Lung (tissue), 17 donors: ENCODE measurements at places on chromosomes 3 and 15. TPM values are rescaled to one million over a fixed set of nuclear protein-coding genes. Genes with fewer than 3 reads are reported as not detected.

GRCh38 chr15:29857221-29857789 lies 35.0 kb upstream of the TJP1 start:
- no peak overlapping the region for H3K4me3 ChIP-seq
- H3K4me1 ChIP-seq = no peaks in the 10 kb centered on the region
- H3K36me3 ChIP-seq = no peaks in the 10 kb centered on the region
- DNase-seq = no peak
- no peak overlapping the region for H3K27ac ChIP-seq
- no peaks in the 10 kb centered on the region for H3K27me3 ChIP-seq

DNA sequence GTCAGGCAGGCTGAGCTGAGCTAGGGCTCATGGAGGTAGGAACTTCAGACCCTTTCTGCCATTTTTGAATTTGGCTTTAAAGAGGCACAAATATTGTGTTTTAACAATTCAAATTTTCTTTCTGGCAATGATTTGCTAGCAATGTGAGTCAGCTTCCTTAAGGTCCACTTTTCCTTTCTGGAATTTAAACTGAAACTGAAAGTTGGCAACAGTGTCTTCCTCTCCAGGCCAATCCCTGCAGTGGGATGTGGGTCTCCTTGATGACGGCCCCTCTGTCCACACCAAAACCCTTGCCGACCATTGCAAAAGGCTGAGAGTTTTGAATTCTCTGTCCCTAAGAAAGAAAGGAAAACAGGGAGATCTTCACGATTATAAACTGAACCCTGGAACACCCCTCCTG lies 27.1 kb downstream of the RPSA start:
- no peaks in the 10 kb centered on the region for H3K27me3 ChIP-seq
- H3K27ac ChIP-seq = no peak overlapping the region
- H3K36me3 ChIP-seq = no peaks in the 10 kb centered on the region
- no peak for DNase-seq
- H3K4me3 ChIP-seq = no peak overlapping the region

GRCh38 chr3:193605876-193606275 lies 12.9 kb downstream of the OPA1 start:
- H3K36me3 ChIP-seq = peaks cover 1% of the 10 kb centered on the region
- peak; percentile 26 for DNase-seq
- peaks cover 3% of the 10 kb centered on the region for H3K27me3 ChIP-seq
- no peak overlapping the region for H3K4me3 ChIP-seq
- H3K4me1 ChIP-seq = no peaks in the 10 kb centered on the region
- no peak overlapping the region for H3K27ac ChIP-seq

DNA sequence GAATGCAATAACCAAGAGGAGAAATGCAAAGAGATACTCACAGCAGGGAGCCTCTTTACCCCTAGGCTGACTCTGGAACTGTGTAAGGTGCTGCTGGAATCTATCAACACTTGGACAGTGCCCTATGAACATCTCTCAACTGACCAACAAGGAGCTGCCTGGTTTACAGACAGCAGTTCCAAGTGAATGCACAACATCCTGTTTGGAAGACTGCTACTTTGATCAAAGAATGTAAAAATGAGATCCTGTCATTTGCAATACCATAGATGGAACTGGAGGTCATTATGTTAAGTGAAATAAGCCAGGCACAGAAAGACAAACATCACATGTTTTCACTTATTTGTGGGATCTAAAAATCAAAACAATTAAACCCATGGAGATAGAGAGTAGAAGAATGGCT lies 136.3 kb downstream of the IMPG2 start:
- no peaks in the 10 kb centered on the region for H3K4me1 ChIP-seq
- no peaks in the 10 kb centered on the region for H3K36me3 ChIP-seq
- DNase-seq = no peak
- no peaks in the 10 kb centered on the region for H3K27me3 ChIP-seq

- no peak overlapping the region for H3K4me3 ChIP-seq
- DNase-seq = no peak
- peaks cover 5% of the 10 kb centered on the region for H3K4me1 ChIP-seq
- H3K36me3 ChIP-seq = peaks cover 4% of the 10 kb centered on the region
These were observed 455.4 kb downstream of the RAP2B start for GRCh38 chr3:153617463-153617862.

DNA sequence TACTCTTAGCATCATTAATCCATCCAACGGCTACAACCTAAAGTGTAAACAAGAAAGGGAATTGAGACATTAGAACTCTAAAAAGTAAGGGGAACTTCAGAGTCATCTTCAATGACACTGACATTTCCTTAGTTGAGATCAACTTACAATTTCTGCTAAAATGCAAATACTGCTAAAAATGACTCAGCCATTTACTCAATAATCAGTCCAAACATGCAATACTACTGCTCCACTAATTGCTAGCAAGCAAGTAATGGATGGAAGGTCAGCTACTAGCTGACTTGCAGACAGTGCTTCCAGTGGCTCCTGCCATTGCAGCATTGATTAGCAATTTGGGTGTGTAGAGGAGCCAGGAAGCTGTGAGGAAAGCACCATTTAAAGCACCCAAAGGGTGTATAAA lies 28.4 kb downstream of the CD200R1L start:
- no peaks in the 10 kb centered on the region for H3K36me3 ChIP-seq
- H3K4me3 ChIP-seq = no peak overlapping the region
- H3K4me1 ChIP-seq = peaks cover 5% of the 10 kb centered on the region
- no peak for DNase-seq
- no peaks in the 10 kb centered on the region for H3K27me3 ChIP-seq
- H3K27ac ChIP-seq = no peak overlapping the region

Gene COL6A5
- total RNA-seq = 7.4 TPM

Gene SH2D7
- total RNA-seq = not detected

DNA sequence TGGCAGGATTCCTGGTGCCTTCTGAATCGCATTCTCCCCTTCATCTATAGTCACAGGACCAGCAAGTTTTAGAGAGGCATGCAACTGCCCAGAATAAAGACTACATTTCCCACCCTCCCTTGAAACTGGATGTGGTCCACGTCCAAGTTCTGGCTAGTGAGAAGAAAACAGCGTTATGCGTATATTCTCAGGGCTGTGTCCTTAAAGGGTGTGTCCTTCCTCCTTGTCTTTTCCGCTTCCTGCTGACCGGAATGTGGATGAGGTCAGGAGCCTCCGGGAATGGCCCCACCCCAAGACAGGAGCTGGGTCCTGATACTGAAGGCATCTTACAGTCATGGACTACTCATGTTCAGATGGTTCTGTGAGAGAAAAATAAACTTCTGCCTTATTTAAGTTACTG lies 20.2 kb downstream of the CHST2 start:
- no peaks in the 10 kb centered on the region for H3K27me3 ChIP-seq
- no peaks in the 10 kb centered on the region for H3K4me1 ChIP-seq
- no peak overlapping the region for H3K4me3 ChIP-seq

Gene CKMT1A
- 0.46 TPM for total RNA-seq

DNA sequence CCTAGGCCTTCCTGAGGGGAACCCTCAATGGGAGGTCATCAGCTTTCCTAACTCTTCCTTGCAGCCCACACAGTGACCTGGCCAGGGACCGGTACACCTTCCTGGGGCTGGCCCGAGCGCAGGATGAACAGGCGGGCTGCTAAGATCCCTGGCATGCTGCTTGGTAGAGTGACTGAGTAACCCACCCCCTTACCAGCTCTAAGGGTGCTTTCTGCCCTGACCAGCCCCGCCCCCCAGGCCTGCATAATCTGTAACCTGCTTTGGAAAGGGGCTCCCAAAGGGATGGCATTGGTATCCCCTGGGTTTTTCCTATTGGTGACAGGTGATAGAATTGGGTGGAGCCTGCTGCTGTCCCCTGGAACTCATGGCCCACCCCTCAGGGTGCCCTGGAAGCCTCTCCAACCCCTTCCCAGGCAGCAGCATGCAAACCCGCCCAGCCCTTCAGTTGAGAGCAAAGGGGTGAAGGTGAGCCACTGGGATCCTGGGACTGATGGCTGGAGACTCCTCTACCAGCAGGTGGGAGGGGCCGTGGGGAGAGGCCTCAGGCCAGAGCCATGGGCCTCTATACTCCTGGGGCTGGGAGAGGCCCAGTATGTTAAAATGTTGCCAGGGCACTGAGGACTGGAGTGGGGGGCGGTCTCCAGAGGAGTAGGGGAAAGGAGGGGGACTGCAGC lies 11.1 kb upstream of the KIF7 start:
- no peaks in the 10 kb centered on the region for H3K36me3 ChIP-seq
- H3K27ac ChIP-seq = peak overlapping the region; percentile 68
- DNase-seq = no peak
- H3K4me3 ChIP-seq = no peak overlapping the region
- no peaks in the 10 kb centered on the region for H3K27me3 ChIP-seq
- H3K4me1 ChIP-seq = no peaks in the 10 kb centered on the region

DNA sequence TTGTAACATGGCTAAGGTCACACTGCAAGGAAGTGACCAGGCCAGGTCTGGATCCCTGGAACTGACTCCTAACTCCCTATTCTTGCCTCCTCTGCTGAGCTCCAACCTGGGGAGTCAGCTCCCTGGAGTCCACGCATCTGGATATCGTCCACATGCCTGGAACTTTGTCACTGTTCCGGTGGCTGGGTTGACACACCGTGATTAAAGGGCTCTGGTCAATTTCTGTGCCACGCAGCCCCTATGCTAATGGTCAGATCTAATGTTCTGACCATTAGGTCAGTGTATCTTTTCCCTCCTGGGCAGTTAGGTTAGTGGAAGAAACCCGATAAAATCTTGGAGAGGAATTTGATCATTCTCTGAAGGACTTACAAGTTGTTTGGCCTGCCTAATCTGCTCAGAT lies 1.6 kb upstream of the TPM1 start:
- H3K4me1 ChIP-seq = peaks cover 11% of the 10 kb centered on the region
- peak overlapping the region; percentile 99 for H3K27ac ChIP-seq
- no peak for DNase-seq

DNA sequence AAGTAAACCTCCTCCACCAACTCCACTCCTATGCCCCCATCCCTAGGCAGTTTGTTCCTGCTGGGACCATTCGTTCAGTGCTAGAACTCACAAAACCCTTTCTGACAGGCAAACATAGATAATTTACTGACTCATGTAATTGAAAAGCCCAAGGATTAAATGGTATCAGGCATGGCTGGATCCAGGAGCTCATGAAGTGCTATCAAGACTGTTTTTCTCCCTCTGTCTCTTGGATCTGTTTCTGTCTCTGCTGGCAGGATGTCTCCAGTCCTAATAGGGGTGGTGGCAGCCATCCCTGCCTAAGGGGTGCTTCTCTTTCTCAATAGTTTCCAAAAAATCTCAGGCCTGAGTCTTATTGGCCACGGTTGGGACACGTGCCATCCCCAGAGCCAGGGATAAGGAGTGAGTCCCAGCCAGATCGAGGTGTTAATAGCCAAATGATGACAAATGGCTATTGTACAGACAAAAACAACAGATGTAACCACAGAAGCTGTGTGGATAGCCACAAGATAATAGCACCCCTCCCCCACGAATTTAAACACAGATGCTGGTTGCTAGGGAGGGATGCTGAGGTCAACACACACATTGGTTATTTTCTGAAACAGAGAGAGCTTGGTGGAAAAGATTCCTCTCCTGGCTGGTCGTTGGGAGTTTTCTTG lies 168.6 kb downstream of the SHQ1 start:
- H3K4me1 ChIP-seq = no peaks in the 10 kb centered on the region
- no peak overlapping the region for H3K27ac ChIP-seq
- H3K36me3 ChIP-seq = no peaks in the 10 kb centered on the region

GRCh38 chr3:187706971-187707370 lies 4.6 kb upstream of the RTP2 start:
- DNase-seq = peak; percentile 18
- H3K27ac ChIP-seq = no peak overlapping the region
- H3K4me3 ChIP-seq = no peak overlapping the region
- no peaks in the 10 kb centered on the region for H3K27me3 ChIP-seq
- H3K36me3 ChIP-seq = no peaks in the 10 kb centered on the region

Gene PIERCE2
- total RNA-seq = 5.7 TPM

GRCh38 chr15:64634576-64635498 lies 140.6 kb downstream of the RBPMS2 start:
- H3K27me3 ChIP-seq = no peaks in the 10 kb centered on the region
- H3K27ac ChIP-seq = peak overlapping the region; percentile 52
- no peaks in the 10 kb centered on the region for H3K36me3 ChIP-seq
- H3K4me3 ChIP-seq = no peak overlapping the region

GRCh38 chr15:60809375-60809774 lies 330.4 kb upstream of the ICE2 start:
- H3K36me3 ChIP-seq = no peaks in the 10 kb centered on the region
- no peak overlapping the region for H3K27ac ChIP-seq
- no peaks in the 10 kb centered on the region for H3K27me3 ChIP-seq
- DNase-seq = no peak
- H3K4me1 ChIP-seq = no peaks in the 10 kb centered on the region

DNA sequence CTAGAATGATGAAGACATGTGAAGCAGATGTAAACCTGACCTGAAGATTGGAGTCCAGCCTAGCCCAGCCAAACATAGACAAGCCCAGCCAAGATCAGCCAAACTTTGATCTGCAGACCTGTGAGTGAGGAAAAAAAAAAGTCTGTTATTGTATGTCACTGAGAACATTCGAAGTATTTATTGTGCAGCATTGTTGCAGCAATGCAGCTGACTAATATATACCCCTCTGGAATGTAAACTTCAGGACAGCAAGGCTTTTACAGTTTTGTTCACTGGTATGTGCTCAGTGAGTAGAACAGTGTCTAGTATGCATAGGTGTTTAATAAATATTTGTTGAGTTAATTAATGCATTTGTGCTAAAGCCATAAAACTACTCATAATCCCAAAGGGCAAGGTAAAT lies 23.4 kb downstream of the TMEM202 start:
- no peak overlapping the region for H3K27ac ChIP-seq
- H3K4me3 ChIP-seq = no peak overlapping the region
- H3K36me3 ChIP-seq = no peaks in the 10 kb centered on the region
- no peaks in the 10 kb centered on the region for H3K27me3 ChIP-seq
- no peaks in the 10 kb centered on the region for H3K4me1 ChIP-seq
- no peak for DNase-seq

GRCh38 chr3:107599772-107600145 lies 77.0 kb downstream of the BBX start:
- H3K27ac ChIP-seq = peak overlapping the region; percentile 77
- no peaks in the 10 kb centered on the region for H3K36me3 ChIP-seq
- DNase-seq = no peak

Gene ISLR
- 30.4 TPM for total RNA-seq

DNA sequence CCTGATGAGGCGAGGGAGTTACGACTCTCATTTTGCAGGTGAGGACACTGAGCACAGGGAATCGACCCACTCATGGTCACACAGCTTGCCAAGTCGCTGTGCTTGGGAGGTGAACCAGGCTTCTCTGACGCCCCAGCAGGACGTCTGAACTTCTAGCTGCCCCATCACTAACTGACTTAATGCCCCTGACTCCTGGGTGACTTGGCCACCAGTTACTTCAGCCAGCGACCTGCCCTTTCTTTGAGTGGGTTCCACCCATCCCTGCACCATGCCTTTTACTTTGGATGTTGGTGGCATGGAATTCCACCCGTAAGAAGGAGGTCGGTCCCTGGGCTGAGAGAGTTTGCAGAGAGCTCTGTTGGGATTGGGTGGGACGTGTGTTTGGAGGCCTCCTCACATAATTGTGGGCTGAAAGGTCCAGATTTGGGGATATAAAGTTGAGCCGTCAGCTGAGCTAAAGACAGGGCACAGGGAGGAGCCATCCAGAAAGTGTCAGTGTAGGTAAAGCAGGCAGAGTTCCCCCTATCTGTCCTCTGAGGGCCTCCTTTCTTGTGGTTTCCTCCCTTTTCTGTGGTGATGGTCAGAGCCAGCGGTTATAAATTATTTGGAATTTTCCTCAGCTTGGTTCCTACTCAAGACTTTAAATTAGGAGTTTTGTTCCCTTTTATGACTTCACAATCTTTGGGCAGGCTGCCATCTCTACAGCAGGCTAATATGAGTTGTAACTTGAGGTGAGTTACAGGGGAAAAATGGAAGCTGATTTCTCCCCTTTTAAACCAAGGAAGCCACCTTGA lies 55.0 kb downstream of the FLNB start:
- no peaks in the 10 kb centered on the region for H3K27me3 ChIP-seq
- DNase-seq = peak; percentile 38
- no peaks in the 10 kb centered on the region for H3K36me3 ChIP-seq
- H3K4me3 ChIP-seq = no peak overlapping the region
- peaks cover 33% of the 10 kb centered on the region for H3K4me1 ChIP-seq
